ENCODE measurements at places on chromosomes 12 and 14. TPM values are rescaled to one million over a fixed set of nuclear protein-coding genes. Genes with fewer than 3 reads are reported as not detected.
A peak's percentile ranks its signal among the peaks of the same experiment; 100 is the strongest.

DNA sequence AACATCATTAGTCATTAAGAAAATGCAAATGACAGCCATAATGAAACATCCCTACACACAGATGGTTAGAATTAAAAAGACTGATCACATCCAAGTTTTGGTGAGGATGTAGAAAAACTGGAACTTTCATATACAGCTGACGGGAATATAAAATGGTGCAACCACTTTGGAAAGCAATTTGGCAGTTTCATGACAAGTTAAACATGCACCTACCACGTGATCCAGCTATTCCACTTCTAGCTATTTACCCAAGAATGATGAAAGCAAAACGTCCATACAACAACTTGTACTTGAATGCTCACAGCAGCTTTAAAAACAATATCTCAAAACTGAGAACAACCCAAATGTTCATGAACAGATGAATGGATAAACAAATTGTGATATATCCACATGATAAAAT is 77.9 kb upstream of the AVPR1A start:
- no peak for DNase-seq

DNA sequence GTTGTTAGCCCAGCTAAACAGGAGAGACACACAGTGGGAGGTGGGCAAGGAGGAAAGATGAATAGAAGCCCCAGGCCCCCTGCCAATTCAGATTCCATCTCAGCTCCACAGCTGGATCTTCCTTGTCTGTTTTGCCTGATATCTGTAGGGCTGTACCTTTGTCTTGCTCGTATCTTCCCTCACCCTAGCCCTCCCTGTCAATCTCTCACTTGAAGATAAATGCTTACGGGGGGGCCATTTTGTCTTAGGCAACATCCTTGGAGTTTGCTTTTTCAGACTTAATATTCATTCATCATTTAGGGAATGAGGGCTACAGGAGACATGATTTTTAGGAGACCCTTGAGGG is 2.4 kb downstream of the KIF5A start:
- DNase-seq: no peak

DNA sequence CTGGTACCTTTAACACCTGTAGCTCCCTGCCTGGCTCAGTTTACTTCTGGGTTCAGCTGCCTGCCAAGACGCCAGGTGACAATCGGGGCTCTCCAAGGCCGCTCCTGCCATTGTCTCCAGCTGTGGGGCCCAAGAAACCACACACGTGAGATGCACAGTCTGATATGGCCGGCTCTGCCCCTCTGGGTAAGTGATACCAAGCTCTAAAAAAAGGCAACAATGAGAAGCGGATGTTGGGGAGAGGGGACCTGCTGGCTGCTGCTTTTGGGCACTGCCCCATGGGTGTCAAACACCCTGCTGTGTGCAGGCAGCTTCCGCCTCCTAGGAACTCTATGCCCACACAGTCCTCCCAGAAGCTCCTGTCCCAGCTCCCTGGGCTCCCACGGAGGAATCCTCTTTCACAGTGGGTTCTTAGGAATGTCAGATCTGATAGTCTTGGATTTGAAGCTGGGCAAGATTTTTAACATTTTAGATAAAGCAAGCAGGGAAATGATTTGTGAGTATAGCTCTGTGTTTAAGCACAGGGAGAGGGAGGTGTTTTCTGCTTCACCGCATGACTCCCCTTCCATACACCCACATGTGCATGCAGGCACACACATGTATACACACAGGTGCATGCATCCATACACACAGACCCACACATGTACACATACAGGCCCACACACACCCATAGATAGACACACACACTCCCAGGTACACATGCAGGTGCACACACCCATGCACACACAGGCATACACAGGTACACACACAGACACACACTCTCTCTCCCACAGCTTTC is 1135.8 kb downstream of the BCL11B start:
- DNase-seq: no peak

GRCh38 chr14:39265033-39265432 is 31.3 kb downstream of the MIA2 start:
- no peak for DNase-seq

GRCh38 chr12:131808744-131809371 is 19.3 kb upstream of the MMP17 start:
- no peak for DNase-seq

DNA sequence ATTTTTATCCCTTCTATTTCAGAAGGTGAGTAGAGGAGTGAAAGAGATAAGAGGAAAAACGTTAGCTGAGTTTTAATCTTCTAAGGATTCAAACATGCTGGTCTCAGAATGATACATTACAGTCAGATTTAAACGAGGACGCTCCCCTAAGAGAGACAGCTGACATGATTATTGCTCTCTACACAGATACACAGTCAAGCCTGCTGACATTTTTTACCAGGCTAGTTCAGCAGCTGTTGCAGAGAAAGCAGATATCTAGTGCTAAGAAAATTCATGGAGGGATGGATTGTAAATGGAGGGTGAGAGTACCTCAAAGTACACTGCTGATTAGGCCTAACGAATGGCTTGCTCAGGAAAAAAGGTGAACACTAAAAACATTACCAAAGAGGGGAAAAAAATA is 31.9 kb upstream of the SOS2 start:
- no peak for DNase-seq

DNA sequence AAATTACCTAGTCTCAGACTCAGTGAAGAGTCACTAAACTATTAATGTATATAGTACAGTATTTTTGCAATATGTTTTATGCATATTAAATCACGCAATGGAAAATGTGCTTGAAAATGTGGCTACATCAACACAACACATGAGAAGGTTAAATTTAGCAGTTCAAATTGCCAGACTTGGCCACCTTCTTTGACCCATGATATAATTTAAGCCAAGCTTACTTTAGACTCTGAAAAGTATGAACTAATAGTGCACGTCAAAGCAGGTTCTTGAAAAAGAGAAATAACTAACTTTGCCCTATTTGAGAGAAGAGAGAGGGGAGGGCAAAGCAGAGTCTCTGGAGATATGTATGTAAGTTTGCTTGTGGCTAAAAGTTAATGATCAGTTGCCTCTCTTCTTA is 68.7 kb downstream of the SLC16A7 start:
- no peak for DNase-seq

DNA sequence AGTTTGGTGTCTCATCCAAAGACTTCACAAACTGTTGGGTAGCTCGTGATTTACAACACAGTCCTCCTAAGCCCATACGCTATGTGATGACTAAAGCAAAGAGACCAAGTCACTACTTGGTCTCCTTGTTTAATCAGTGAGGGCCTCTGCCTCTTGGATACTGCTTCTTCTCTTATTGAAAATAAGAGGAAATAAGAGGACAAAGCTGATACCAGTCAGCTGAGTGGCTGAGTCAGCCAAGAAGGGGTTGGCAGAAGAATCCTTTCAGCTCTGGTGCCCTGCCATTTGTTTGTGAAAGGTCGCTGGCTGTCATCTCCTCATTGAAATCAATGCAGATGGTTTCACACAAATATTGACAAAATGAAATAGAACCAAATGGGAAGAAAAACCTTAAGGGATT is 67.5 kb upstream of the SLC35F4 start:
- no peak for DNase-seq

DNA sequence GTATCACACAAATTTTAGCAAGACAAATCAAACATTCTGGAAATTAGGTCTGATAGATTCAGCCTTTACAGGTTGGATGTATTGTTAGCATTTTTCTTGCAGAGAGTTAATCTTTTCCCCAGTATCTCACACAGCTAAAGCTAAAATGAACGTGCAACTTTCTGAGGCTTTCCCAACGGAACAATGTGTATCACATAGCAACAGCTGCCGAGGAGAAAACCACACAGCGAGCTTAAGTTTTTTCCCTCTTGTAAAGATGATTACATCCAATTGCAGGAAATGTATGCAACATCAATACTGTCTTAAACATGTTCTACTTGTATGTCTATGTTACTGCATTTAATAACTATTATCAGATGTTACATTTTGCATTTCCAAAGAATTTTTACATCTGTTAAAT is 182.2 kb downstream of the CCDC59 start:
- no peak for DNase-seq

GRCh38 chr14:87411370-87411769 is 581.6 kb downstream of the GALC start:
- DNase-seq: peak; percentile 32

DNA sequence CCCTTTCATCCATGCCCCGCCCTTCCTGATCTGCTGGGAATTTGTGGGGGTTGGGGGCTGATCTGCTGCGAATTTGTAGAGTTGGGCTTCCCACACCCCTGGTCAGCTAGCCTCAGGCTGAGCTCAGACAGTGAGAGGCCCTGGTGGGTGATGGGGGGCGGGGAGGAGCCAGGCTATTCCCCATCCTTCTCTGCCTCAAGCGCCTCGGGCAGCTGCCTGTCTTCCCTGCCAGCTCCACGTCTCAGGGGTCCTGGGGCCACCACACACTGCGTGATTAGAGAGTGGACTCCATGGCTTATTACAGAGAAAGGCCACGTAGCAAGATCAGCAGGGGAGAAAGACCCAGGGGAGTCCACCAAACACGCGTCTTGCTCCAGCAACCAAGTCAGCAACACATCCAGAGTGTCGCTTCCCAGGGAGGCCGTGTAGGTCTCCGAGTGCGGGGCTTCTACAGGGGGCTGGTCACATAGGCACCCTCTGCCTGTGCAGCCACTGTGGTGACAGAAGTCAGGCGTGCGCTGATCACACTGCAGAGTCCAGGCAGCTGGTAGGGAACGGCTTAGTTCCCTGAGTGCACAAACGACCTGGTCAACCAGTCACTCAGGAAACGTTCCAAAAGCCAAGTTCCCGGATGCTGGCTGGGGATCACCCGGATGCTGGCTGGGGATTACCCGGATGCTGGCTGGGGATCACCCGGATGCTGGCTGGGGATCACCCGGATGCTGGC is 254.4 kb upstream of the SFSWAP start:
- peak; percentile 24 for DNase-seq

- DNase-seq: no peak
These were observed 232.4 kb downstream of the RGS6 start for GRCh38 chr14:72164420-72165228.

GRCh38 chr14:92447416-92448197 is 66.0 kb upstream of the RIN3 start:
- no peak for DNase-seq

DNA sequence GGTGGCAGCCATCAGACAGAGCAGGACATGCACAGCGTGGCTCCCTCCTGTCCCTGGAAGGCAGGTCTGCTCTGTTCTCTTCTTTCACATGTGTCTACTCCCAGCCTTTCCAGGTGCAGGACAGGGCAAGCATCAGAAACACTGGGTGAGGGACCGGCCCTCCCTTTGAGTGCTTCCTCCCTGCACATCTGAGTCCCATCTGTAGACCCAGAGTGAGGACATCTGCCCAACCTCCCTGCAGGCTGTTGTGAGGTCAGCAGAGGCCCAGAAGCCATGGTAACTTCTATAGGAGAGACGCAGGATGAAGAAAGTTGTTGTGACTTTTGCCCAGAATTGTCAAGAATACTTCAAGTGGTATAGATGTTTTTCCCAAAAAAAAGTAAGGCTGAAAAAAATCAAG is 282.7 kb downstream of the CACNA1C start:
- no peak for DNase-seq

GRCh38 chr14:74804219-74804825 is 41.2 kb downstream of the YLPM1 start:
- no peak for DNase-seq

DNA sequence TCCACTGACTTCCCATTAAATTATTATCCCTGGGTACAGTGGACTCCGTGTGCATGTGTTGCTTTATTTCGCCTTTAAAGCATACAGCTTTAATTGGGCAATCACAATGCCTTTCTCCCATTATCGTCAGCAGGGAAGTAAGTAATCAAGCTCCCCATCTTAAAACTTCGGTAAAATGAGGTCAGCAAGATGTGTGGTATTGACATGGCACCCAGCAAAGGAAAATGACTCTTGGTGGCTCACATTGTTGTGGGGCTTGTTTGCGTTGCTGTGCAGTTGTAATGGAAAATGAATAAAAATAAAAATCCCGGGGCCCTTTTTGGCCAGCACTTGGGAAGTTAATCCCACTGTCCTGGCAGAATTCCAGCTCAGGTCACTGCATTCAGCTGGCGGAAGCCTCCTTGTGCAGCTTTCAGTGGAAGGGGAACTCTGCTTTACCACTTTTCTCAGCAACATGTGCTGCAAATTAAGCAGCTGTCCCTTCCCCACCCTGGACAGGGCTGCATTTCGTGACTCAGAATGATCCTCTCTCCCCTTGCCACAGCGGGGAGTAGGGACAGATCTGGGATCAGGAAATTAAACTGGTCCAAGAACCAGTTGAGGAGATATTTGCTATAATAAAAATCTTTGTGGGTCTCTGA is 13.9 kb upstream of the ATP2A2 start:
- no peak for DNase-seq

- no peak for DNase-seq
These were observed 30.0 kb upstream of the OR4E1 start for GRCh38 chr14:21703357-21704326.

- DNase-seq: no peak
These were observed 13.2 kb upstream of the TSPAN11 start for GRCh38 chr12:30913323-30913722.

DNA sequence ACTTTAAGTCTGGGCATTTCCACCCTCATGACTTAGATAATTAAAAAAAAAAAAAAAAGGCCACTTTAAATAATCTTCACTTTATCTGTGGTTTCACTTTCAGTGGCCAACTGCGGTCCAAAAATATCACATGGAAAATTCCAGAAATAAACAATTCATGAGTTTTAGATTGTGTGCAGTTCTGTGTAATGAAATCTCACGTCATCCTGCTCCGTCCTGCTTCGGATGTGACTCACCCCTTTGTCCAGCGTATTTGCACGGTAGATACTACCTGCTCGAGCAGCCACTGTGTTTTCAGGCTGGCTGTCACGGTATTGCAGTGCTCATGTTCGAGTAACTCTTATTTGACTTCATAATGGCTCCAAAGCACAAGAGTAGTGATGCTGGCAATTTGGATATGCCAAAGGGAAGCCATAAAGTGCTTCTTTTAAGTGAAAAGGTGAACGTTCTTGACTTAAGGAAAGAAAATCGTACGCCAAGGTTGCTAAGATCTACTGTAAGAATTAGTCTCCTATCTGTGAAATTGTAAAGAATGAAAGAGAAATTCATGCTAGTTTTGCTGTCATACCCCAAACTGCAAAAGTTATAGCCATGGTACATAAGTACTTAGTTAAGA is 2.4 kb downstream of the E2F7 start:
- DNase-seq: no peak

KRT1 gene
- not detected for total RNA-seq

CD163L1 gene
- total RNA-seq: 0.18 TPM

BCAT1 gene
- 244 TPM for total RNA-seq

BTG1 gene
- 32.0 TPM for total RNA-seq

FOXG1 gene
- 0.07 TPM for total RNA-seq

BDKRB1 gene
- not detected for total RNA-seq

GOLT1B gene
- 48.1 TPM for total RNA-seq

RD3L gene
- not detected for total RNA-seq

NOS1 gene
- total RNA-seq: 2.4 TPM

FZD10 gene
- total RNA-seq: 0.55 TPM

MANSC1 gene
- 9.1 TPM for total RNA-seq

PYM1 gene
- total RNA-seq: 58.9 TPM
